ENCODE measurements at places on chromosomes 4 and X. TPM values are rescaled to one million over a fixed set of nuclear protein-coding genes. Genes with fewer than 3 reads are reported as not detected.
A peak's percentile ranks its signal among the peaks of the same experiment; 100 is the strongest.

- DNase-seq: no peak
Observed at GRCh38 chrX:151780621-151781020, 46.1 kb downstream of the CNGA2 start.

The CXCL13 gene
- total RNA-seq: not detected

DNA sequence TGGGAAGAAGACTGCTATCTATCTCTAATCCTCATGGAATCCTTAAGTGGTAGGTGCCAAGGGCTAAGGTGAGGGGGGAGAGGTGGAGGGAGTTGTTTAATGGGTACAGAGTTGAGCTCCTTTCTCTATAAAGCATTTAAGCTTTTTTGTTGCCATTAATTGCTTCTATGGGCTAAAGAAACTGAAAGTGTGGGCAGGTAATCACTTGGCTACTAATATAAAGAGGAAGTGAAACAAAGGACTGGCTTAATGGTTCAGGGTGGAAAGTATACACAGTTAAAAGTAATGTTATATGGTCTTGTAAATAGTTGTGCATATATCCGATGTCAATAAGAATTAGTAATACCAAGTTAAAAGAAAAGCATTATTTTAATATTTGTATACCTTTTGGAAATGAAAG lies 83.9 kb downstream of the POLA1 start:
- DNase-seq: no peak

GRCh38 chr4:183591301-183591700 lies 67.7 kb downstream of the RWDD4 start:
- no peak for DNase-seq

DNA sequence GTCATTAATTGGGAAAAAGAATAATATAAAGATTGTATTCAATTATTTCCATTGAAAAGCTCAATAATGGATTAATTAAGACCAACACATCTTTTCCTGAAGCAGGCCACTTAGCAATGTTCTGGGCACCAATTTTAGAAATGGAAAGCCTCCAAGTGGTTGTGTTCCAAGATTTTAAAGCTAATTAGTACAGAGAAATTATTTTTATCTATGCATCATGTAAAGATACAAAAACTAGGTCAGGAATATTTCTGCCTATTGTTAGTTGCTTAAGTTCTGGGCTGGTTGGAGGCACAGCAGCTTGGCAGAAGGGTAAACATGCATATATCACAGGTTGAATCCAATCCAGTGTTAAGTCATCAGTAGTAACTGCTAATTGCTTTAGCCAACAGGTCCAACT lies 101.9 kb downstream of the RASL11B start:
- no peak for DNase-seq

The UGT2B10 gene
- not detected for total RNA-seq

DNA sequence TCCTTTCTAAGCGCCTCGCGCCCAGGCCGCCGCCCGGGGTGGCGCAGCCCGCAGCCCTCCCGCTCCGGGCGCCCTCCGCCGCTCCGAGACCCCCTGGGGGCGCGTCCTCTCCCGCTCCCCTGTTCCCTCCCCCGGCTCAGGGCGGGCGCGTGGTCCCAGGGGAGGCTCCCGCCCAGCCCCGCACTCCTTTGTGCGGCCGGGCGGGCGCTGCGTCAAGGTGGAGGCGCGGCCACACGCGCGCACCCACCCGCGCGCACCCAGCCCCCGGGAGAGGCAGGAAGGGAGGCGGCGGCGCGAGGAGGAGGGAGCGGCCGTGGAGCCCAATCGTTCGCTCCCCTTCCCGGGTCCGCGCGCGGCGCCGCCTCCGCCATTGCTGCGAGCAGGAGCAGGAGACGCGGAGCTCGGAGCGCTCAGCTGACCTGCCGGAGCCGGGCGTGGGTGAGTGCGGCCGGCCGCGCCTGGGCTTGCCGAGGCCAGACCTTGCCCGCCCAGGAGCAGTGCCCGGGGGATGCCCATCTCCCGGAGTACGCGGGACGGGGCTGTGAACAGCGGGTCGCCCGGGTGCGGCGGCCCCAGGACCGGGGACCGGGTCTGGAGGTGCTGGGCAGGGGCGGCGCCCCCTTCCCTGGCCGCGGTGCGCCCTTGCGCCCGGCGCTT lies at the start of gene NSG1:
TSS of gene NSG1 (plus strand) at position 367 of the 657 bp plus-strand sequence. CDS start 528 bp downstream, outside the sequence.
- no peak for DNase-seq

GRCh38 chrX:7263330-7263729 lies 115.4 kb upstream of the PUDP start:
- no peak for DNase-seq

DNA sequence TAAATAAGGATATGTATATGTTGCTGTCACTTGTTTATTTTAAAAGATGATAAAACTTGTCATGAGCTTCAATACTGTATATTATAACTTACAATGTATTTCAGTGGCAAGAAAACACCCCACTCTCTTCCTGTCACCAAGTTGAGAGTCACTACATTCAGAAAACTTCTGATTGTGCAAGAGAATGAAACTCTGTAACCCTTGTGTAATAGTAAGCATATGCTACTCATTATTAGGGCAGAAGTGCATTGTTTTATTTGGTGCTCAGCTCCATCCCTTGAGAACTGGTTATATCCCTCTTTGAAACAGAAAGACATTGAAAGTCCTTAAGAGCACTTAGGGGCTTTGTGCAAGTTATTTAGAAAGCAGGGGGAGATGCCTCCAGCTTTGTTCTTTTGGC lies 594.5 kb downstream of the ARAP2 start:
- DNase-seq: no peak

The SSX4 gene
- not detected for total RNA-seq

- no peak for DNase-seq
Observed at GRCh38 chr4:139838811-139839210, 173.2 kb downstream of the MGST2 start.

The CABS1 gene
- not detected for total RNA-seq

The TKTL1 gene
- 42.8 TPM for total RNA-seq

GRCh38 chr4:4981427-4981826 lies 37.8 kb downstream of the CYTL1 start:
- DNase-seq: no peak

- no peak for DNase-seq
Observed at GRCh38 chr4:148926276-148927260, 484.4 kb upstream of the NR3C2 start.

The C4orf51 gene
- not detected for total RNA-seq

The GPR173 gene
- total RNA-seq: not detected

The GRPEL1 gene
- 36.8 TPM for total RNA-seq

The CHIC2 gene
- 85.0 TPM for total RNA-seq

- DNase-seq: no peak
Observed at GRCh38 chr4:74418063-74418670, 26.8 kb upstream of the AREG start.

DNA sequence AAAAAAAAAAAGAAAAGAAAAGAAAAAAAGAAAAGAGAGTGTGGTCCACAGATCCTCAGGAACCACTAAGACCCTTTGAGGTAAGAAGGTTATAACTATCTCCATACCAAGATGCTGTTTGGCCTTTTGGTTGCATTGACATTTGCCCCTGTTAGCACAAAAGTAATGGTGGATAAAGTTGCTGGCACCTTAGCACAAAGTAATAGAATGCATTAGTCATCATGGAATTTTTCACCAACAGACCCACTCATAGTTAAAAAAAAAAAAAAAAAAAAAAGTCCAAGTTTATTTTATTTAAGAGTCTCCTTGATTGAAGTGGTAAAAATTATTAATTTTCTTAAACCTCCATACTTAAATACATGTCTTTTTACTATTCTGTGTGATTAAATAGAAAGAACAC lies 78.4 kb upstream of the RBPJ start:
- DNase-seq: no peak

The IQSEC2 gene
- 3.5 TPM for total RNA-seq

The MXRA5 gene
- total RNA-seq: not detected

DNA sequence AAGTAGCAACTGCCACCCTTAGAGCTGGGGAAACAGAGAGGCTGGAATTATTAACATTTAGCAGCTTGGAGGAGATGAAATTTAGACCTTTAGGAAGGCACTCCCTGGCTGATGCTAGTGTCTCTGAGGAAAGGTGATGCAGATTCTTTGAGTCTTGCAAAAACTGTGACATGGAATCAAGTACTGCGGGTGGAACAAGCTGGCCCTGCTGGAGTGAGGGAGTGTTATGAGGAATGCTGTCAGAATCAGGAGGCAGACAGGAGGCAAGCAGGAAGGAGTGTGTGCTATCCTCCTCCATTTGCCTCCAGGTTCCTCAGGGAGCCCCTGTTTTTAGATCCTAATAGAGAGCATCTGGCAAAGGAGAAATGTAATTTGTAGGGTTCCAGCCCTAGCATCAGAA lies 391.7 kb upstream of the PITX2 start:
- DNase-seq: no peak

The GJB1 gene
- not detected for total RNA-seq

- no peak for DNase-seq
Observed at GRCh38 chr4:8464381-8464780, 23.8 kb downstream of the TRMT44 start.

DNA sequence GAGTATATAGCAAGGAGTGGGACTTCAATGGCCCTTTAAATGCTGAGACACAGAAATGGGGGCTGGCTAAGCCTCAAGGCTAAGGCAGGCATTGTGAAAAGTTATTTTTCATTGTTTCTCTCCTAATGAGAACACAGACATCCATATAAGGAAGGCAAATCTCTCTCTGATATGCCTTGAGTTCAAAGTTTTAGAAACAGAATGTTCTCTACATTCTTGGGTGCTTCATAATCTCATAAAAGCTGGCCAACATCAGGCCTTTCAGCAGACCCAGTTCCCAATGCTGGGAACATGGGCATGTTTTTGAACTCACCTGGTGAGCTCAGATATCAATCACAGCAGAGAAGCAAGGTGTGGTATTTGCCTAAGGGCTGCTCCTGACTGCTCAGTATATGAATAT lies 19.4 kb upstream of the RAB40A start:
- no peak for DNase-seq

The SCRG1 gene
- total RNA-seq: not detected

GRCh38 chr4:68426516-68426915 lies 20.7 kb upstream of the TMPRSS11E start:
- no peak for DNase-seq

The IL2 gene
- not detected for total RNA-seq

The FAM47E gene
- total RNA-seq: not detected

- no peak for DNase-seq
Observed at GRCh38 chr4:114601304-114602052, 2.9 kb downstream of the UGT8 start.

DNA sequence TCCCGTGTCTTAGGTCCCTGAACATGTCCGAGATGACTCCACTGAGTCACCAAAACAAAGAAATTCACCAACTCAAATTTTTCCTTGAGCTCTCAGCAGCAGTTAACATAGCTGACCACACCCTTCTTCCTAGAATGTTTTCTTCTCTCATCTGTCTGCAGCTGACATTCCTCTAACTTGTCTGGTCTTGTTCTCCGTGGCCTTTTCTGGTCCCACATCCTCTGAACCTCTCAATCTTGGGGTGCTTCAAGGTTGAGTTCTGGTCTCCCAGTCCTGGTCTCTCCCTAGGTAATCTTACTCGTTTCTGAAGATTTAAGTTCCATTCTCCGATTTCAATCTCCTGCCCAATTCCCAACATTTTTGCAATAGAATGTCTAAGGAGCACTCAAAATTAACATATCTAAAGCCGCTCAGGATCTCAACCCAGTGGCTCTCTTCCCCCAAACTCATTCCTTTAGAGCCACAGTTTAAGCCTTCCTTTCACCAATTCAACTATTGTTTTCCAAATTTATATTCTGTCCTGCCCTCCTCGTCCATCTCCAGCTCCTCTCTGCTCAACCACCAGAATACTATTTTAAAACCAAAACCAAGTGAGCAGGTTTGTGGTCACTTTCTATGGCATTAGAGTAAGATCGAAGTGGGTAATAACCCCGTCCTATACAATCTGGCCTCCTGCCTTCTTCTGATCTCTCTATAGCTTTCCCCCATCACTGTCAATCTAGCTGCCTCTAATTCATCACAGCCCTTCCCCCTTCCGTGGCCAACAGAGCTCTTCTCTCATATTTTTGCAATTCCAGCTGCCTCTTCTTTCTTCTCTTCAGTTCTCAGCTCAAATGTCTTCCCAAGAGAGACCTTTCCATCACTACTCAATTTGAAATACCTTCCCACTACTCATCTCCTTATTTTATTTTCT lies 1.2 kb downstream of the TRIML2 start:
- DNase-seq: no peak

- no peak for DNase-seq
Observed at GRCh38 chrX:5915783-5916182, 312.9 kb downstream of the NLGN4X start.

GRCh38 chrX:81120936-81121371 lies 80.8 kb downstream of the HMGN5 start:
- DNase-seq: peak; percentile 66
